Pancreas (tissue), 10 donors: ENCODE measurements at places on chromosomes 1 and 21.
A peak's percentile ranks its signal among the peaks of the same experiment; 100 is the strongest.

DNA sequence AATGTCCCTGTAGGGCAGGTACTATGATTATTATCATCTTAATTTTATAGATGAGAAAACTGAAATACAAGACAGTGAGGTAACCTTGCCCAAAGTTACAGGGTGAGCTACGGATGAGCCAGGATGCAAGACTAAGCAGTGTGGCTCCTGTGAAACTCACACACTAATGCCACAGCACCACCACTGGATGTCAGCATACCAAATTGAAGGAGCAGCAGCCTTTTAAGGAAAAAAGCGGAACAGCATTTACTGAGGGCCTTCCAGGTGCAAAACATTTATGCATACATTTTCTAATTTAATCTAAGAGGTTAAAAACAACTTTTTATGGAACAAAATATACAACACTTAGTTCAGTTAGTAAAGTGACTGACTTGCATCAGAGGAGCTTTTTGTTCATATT lies 41.7 kb downstream of the SEC16B start:
- no peak for DNase-seq

GRCh38 chr21:27060190-27060589 lies 93.3 kb upstream of the ADAMTS5 start:
- DNase-seq = no peak

- no peak for DNase-seq
Measured at GRCh38 chr1:84585803-84586202, 11.6 kb upstream of the CTBS start.

- DNase-seq = no peak
Measured at GRCh38 chr1:160963521-160963920, 8.9 kb upstream of the ITLN2 start.

- no peak for DNase-seq
Measured at GRCh38 chr1:226946285-226946684, 6.2 kb downstream of the COQ8A start.

DNA sequence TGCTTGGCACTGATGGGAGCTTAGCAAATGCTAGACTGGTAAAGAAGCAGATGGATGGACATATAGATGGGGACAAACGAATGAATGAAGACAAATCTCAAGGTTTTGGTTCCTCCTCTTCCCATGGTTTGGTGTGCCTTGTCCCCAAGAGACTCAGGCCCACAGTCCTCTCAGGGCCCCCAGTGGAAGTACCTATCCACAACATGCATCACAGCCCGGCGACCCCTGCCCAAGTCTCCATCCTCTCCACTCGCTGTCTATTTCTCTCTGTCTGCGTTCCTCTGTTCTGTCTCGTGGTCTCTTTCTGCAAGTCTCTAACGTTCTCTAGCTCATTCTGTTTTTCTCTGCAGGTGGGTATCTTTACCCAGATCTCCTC lies 85.8 kb downstream of the GLIS1 start:
- no peak for DNase-seq

DNA sequence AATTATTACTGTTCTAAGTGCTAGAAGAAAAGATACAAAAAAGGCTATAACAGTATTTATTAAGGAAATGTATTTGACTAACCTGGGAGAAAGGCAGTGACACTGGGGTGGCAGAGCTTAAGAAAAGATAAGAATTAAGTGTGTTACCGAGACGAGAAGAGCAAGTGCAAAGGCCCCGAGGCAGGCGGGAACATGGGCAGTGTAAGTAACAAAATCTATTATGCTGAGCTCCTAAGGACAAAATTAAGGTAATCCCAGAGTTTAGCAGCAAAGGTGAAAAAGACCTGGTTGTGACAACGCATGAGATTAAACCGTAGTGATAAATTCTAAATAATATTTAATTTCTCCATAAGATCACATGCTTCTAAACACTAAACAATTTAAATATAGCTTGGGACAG lies 167.6 kb downstream of the RERE start:
- no peak for DNase-seq

DNA sequence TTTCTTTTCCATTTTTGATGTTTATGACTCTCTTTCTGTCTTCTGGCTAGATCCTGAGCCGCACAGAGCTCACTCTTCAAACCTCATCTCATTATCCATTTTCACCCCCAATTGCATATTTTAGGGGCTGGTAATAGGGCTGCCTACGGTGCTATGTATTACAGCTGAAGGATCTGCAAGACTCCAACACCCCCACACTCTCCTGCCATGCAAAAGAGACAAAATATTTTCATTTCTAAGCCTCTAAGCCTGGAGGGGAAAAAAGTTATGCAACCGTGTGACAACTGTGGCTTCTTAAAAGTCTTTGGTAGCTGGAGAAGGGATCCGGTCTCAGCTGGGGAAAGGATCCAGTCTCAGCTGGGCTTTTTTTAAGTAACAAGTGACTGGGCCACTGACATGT lies 311.6 kb downstream of the NPHP4 start:
- DNase-seq = no peak

DNA sequence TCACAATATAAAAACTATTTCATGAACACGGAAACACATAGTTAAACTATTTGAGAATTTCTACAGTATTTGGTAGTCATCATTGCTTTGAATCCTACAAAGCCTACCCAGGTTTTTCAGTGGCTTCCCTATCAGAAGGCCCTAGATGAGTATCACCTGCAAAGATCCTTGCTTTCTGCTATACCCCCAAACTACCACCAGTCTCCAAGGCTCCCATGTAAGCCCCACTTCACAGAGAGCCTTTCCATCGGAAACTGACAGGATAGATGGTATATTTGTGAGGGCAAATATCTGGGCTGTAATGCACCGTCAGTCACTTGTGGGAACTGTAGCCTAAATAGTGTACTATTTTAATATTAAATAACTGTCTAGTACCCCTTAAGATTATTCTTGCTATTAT lies 674.3 kb downstream of the BRINP3 start:
- no peak for DNase-seq

DNA sequence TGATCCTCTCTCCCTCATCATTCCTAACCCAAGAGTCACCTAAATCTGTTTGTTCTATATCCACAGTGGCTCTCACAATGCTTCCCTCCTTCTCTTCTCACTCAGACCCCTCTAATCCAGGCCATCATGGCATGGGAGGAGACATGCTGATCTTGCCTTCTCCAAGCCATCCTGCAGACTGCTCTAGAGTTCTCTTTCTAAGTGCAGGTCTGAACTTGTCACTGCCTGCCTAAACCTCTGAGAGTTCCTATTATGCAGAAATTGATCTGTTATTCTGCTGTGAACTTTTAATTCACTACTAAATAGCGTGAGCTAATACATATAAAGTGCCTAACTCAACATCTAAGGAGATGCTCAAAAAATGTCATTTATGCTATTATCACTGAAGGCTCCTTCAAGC lies 26.8 kb downstream of the LAMC2 start:
- DNase-seq = no peak

DNA sequence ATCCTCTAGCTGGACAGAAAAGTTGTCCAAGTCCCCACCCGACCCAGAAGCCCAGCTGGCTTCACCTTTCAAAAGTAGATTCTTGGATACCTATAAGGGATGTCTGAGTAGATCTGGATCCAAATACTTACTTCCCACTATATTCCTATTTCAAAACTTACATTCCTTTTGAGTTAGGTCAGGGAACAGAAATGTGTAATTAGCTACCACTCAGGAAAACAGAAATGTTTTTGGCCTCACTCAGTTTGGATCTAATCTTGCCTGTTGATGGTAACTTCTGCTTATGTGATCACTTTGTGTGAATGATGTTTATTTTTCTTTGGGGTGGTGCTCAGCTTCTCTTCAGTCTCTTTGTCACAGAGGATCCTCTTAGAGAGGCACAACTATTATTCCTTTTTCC lies 814.4 kb upstream of the RGS18 start:
- DNase-seq = no peak

- DNase-seq = peak; percentile 94
Measured at GRCh38 chr1:15027515-15027986, 126.0 kb upstream of the TMEM51 start.

- no peak for DNase-seq
Measured at GRCh38 chr1:77540501-77541161, 141.8 kb downstream of the ZZZ3 start.

DNA sequence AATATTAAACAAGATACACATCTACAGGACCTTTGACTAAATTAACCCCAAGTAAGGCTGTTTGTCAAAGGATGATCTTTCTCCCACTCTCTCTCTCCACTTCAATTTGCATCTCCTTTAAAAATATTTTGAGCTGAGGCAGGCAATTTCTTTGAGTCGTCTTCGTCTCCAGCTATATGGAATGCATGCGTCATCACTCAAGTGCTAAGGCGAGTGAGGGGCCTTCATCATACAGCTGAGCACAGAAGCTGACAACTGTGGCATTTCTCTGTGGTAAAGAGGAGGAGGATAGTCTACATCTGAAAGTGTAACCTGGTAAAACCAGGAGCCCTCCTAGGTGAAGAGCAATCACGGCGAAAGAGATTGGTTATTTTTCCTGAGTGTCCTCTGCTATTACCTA lies 7.6 kb downstream of the EPHX4 start:
- DNase-seq = no peak

DNA sequence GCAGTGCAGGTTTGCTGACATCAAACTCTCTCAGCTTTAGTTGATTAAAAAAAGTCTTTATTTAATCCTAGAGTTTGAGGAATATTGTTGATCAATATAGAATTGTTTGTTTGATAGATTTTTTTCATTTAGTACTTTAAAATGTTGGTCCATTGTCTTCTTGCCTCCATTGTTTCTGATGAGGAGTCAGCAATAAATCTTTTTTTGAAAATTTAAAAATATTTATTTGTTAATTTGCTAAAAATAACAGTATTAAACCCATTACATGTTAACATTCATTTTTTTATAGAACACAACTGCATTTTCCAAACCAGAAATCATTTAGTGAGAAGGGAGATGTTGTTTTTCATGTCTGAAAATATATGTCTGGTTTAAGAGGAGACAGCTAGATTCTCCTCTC lies 173.8 kb upstream of the USP24 start:
- no peak for DNase-seq

- DNase-seq = no peak
Measured at GRCh38 chr1:220701974-220702373, 11.8 kb downstream of the C1orf115 start.

- DNase-seq = no peak
Measured at GRCh38 chr21:33945652-33946270, 30.2 kb upstream of the ATP5PO start.

DNA sequence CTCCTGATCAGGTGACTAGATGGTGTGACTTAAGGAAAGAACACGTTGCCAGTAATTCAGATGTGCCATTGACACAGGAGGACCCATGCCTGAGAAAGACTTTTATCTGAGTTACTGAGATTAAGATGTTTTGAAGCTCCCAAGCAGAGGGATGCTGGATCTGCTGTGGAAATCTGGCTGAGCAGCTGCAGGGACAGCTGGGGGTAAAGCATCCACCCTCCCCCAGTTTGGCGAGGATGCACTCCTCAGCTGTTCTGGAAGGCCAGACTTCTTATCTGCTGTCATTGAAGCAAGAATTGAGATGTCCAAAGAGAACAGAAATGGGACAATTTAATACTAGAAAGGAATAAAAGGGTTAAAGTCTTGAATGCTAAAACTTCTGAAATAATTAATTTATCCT lies 25.7 kb downstream of the TTC3 start:
- DNase-seq = no peak

- no peak for DNase-seq
Measured at GRCh38 chr21:41095983-41096382, 72.0 kb upstream of the BACE2 start.

DNA sequence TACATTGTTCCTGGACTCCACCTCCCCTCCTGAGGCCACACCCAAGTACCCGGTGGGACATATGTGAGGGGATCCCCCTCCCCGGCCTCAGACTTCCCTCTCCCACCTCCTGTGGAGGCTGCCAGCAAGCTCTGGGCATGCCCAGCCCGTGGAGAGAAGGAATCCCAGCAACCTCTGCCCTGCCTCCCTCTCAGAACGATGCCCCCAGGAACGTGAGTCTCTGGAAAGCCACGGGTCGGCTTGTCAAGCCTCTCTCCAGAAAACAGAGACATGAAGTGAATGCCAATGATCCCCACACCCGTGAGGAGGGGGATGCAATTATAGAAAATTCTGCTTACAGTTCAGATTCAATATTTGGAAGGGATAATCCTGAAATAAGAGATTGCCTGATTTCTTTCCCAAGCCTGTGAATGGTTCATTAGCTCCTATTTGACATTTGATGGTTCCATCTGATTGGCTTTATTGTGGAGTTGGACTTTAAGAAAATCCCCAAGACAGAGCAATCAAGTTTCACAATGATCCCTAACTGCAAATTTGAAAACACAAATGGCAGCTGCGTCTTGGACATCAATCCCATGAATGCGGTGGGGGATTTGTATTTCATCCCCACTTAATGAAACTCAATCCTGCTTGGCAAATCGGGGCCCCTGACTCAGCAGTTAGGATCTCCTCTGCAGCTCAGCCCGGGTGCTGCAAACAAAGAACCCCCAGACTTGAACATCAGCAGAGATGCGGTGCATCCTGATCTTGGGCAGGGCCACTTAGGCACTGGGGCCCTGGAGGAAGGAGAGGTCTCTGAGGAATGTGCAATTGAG lies 9.1 kb upstream of the GUCA2B start:
- no peak for DNase-seq

- DNase-seq = no peak
Measured at GRCh38 chr1:214808845-214809460, 206.0 kb downstream of the CENPF start.

DNA sequence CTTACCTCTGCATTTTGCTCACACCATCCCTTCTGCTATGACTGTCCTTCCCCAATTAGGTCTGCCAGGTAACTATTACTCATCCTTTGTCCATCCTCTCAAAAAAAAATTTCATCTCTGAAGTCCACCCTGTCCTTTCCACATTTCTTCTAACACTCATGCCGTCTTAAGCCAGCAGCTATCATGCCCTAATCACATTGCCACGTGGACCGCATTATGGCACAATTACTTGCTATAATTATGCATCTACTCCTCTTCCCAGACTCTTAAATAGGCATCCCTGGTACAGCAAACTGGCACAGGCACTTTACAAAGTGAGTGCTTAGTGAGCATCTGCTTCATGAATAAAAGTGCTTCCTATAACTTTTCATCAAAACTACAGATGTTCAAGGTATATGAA lies 295.4 kb upstream of the ESRRG start:
- DNase-seq = no peak

DNA sequence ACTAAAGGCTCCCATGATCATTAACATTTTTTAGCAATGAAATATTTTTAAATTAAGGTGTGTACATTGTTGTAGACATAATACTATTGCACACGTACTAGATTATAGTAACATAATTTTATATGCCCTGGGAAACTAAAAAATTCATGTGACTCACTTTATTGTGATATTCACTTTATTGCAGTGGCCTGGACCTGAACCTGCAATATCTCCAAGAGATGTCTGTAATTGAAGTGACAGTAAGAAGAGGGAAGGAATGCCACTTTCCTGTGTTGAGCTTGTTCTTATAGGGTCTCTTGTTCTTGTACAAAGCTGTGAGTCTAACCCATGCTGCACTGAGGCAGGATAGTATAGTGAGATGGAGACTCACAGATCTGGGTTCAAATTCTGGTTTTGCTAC lies 66.9 kb upstream of the USP24 start:
- no peak for DNase-seq

GRCh38 chr1:91148641-91149069 lies 126.8 kb upstream of the ZNF644 start:
- DNase-seq = no peak

GRCh38 chr1:154527192-154527591 lies 25.0 kb upstream of the SHE start:
- DNase-seq = no peak

- peak; percentile 27 for DNase-seq
Measured at GRCh38 chr1:17550729-17551584, 11.5 kb downstream of the ARHGEF10L start.
